Iris pigment epithelial cell (primary cell): ENCODE measurements at places on chromosomes 4 and X.

DNA sequence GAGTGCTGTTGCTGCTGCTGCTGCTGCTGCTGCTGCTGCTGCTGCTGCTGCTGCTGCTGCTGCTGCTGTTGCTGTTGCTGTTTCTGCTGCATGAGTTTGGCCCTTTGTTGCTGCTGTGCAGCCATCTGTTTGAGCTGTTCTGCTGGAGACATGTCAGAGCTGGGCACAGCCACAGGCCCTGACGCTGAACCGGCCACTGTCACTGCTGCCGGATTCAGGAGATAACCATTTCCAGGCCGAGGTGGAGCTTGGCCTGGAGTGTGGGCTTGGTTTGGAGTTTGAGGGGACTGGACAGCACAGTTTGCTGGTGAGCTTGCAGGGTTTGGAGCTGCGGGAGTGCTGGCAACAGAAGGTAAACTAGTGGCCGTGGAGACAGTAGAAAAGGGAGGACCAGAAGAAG is 224.3 kb downstream of the MGST2 start:
- DNase-seq, result no peak

- DNase-seq, result no peak
Observed at GRCh38 chr4:144740316-144740715, 94.4 kb downstream of the HHIP start.

- no peak for DNase-seq
Observed at GRCh38 chr4:25857403-25857802, 5.4 kb downstream of the SEL1L3 start.

DNA sequence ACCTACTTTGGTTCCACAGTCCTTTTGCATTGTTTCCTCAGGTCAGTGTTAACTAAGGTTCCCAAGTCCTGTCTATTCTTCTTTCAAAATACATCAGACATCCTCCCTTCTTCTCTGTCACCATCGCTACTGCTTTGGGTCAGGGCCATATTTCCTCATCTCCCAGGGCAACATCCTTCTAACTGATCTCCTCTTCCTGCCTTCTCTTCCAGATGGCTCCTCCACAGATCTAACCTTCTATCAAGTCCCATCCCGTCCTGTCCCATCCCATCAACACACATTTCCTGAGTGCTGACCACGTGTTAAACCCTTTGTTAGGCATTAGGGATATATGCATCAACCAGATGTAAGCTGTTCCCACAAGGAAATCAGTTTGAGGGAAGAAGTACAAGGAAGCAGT is 25.9 kb downstream of the PLAC1 start:
- DNase-seq, result no peak

DNA sequence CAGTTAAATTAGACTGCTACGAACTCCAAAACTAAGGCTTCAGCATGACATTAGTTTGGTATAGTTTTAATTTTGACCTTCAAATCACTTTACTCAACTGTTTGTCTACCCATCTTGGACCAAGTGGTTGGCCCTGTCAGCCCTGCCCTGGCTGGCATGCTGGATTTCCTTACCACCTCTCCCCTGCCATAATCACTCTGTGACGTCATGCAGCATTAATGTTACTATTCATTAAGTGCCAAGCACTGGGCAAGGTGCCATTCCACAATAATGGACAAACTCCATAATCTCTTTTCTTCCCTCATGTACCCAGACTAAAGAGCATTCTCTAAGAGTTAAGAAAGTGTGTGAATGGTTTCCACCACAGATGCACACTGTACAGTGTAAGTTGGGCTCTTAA is 277.0 kb upstream of the INTU start:
- no peak for DNase-seq
